Aortic smooth muscle cell (primary cell): ENCODE measurements at places on chromosomes 2 and 18. TPM values are rescaled to one million over a fixed set of nuclear protein-coding genes. Genes with fewer than 3 reads are reported as not detected.

The DIPK1C gene
- not detected in 2 replicates for total RNA-seq

The BMP10 gene
- total RNA-seq = not detected in 2 replicates

The CELF4 gene
- total RNA-seq = under 0.01 and 0.40 TPM in 2 replicates

The SNORC gene
- 0.66 and 0.93 TPM in 2 replicates for total RNA-seq

The CHRNG gene
- not detected in 2 replicates for total RNA-seq

The IL1RL2 gene
- 0.81 and 2.2 TPM in 2 replicates for total RNA-seq

The ZNG1B gene
- total RNA-seq = 51.2 and 60.1 TPM in 2 replicates

The SERPINB12 gene
- total RNA-seq = not detected in 2 replicates

The RNF144A gene
- total RNA-seq = 0.56 and 1.5 TPM in 2 replicates

The TLX2 gene
- 0.06 TPM in 1 of 2 replicates, not detected in the other for total RNA-seq

The ABCG8 gene
- total RNA-seq = not detected in 2 replicates

The LRRTM1 gene
- total RNA-seq = not detected in 2 replicates

The NR4A2 gene
- total RNA-seq = 1.1 and 9.4 TPM in 2 replicates

The POTEC gene
- total RNA-seq = not detected in 2 replicates

The TYMS gene
- 26.3 and 27.6 TPM in 2 replicates for total RNA-seq

The RFTN2 gene
- 19.7 and 25.6 TPM in 2 replicates for total RNA-seq

The ASB18 gene
- not detected in 2 replicates for total RNA-seq

The EN1 gene
- not detected in 2 replicates for total RNA-seq

The ACKR3 gene
- total RNA-seq = 6.0 and 16.2 TPM in 2 replicates

The CDH19 gene
- 1.2 and 1.7 TPM in 2 replicates for total RNA-seq

The WDR54 gene
- total RNA-seq = 24.7 and 32.9 TPM in 2 replicates

The GALNT13 gene
- total RNA-seq = 1.6 and 1.7 TPM in 2 replicates

The GREB1 gene
- total RNA-seq = 0.12 and 0.40 TPM in 2 replicates

The AOX1 gene
- total RNA-seq = 23.0 and 62.9 TPM in 2 replicates

The C2orf80 gene
- total RNA-seq = not detected in 2 replicates

The ZNF804A gene
- 0.13 and 0.25 TPM in 2 replicates for total RNA-seq

The SP140L gene
- 9.3 and 10.3 TPM in 2 replicates for total RNA-seq

The SERPINB13 gene
- not detected in 2 replicates for total RNA-seq

The SAG gene
- total RNA-seq = not detected in 2 replicates

The DSG2 gene
- under 0.01 and 0.31 TPM in 2 replicates for total RNA-seq

The SS18 gene
- total RNA-seq = 99.3 and 103 TPM in 2 replicates

The SEMA4C gene
- 16.0 and 18.1 TPM in 2 replicates for total RNA-seq

The REG3A gene
- not detected in 2 replicates for total RNA-seq

The ST6GAL2 gene
- total RNA-seq = not detected in 2 replicates

The ABCG5 gene
- total RNA-seq = under 0.01 TPM in 1 of 2 replicates, not detected in the other
